Globus pallidus (tissue), 1 donor: ENCODE measurements at places on chromosomes 2 and 18.

DNA sequence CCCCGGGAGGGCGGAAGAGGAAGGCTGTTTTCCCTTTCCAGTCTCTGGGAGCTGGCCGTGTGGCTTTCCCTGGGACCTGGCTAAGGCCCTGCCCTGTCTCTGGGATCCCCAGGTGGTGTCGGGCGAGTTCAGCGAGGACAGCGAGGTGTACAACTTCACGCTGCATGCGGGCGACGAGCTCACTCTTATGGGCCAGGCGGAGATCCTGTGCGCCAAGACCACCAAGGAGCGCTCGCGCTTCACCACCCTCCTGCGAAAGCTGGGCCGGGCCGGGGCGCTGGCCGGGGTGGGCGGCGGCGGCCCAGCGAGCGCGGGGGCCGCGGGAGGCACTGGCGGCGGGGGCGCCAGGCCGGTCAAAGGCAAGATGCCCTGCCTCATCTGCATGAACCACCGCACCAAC, 11.2 kb downstream of the GAREM2 start:
- DNase-seq: no peak

DNA sequence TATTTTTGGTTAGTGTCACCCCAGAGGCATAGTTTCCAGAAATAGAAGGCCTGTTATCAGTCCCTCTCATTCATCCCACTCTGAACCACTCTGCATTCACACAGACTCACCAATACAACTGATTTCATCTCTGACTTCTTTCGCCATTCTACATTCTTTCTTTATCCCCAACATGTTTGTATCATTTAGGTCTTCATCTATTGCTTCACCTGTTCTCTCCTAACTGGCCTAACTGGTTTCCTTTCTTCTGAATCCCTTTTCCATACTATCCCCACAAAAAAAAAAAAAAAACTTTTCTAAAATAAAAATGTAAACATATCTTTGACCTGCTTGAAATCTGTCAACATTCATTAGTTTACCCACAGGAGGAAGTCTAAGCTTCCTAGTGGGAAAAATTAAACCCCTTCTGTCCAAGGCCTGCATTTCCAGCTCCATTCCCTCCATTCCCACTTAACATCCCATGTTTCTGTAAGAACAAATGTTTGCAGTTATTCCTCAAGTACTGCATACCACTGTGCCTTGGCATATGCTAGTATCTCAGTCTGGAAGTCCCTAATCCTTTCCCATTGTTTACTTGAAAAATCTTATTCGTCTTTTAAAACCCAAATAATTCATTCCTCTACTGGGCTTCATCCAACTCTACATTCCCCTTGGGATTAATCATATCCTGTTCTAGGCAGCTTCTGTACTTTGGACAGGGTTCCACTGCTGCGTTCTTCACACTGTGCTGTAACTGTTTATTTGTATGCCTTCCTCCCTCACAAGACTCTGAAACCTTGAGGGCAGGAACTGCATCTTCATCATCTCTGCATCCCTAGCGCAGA, 68.5 kb downstream of the FIGN start:
- no peak for DNase-seq

DNA sequence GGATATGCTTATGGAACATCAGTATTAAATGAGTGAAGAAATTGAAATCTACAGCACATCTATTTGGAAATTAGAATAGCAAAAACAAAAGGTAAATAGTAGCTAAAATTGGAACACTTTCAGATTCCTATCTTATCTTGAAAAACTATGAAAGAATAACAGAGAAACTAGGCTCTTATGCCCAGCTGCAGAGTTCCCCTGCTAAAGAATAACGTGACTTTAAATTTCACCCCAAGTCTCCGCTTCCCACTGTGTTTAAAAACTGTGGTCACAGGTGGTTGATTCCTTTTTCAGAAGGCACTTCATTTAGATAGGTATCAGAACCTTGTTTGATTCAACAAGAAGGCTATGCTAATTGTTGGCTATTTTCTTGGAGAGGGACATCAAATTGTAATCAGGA, 30.1 kb downstream of the ARHGAP28 start:
- DNase-seq: no peak

GRCh38 chr2:158212301-158212700, 110.6 kb downstream of the UPP2 start:
- DNase-seq: no peak

GRCh38 chr2:26230806-26231205, 13.6 kb downstream of the HADHA start:
- DNase-seq: no peak

DNA sequence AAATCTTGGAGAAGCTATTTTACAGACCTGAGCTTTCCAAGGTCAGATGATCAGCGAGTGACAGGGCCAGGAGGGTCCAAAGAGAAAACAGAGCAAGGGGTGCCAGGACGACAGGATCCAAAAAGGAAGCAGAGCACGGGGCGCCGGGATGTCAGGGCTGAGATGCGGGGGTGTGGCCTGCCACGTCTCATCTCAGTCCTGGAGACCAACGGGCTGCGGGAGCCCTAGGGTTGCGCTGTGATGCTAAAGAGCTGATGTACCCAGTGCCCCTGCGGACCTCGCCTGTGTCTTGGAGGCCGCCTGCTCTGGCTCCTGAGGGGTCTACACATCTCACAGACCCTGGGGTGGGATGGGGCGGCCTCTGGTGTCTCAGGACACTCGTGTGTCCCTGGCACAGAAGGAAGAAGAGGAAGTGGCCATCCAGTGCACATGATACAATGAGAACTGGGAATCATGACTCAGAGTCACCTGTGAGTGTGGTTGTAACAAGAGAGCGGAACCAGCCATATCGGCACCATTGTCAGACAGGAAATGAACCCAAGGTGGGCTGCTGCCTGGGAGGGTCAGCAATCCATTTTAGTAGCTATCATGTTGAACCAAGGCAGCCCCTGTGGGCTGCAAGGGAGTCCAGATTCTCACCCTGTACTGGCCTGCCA, 97.8 kb downstream of the MYT1L start:
- no peak for DNase-seq

- no peak for DNase-seq
Observed at GRCh38 chr18:52829876-52830405, 489.9 kb downstream of the DCC start.

- no peak for DNase-seq
Observed at GRCh38 chr2:191917430-191917881, 70.6 kb upstream of the CAVIN2 start.

- DNase-seq: no peak
Observed at GRCh38 chr2:19356545-19357401, 1.6 kb downstream of the OSR1 start.

GRCh38 chr18:62751341-62751821, 36.0 kb downstream of the PHLPP1 start:
- peak; percentile 77 for DNase-seq

GRCh38 chr2:56713978-56714377, 530.2 kb downstream of the CCDC85A start:
- no peak for DNase-seq

DNA sequence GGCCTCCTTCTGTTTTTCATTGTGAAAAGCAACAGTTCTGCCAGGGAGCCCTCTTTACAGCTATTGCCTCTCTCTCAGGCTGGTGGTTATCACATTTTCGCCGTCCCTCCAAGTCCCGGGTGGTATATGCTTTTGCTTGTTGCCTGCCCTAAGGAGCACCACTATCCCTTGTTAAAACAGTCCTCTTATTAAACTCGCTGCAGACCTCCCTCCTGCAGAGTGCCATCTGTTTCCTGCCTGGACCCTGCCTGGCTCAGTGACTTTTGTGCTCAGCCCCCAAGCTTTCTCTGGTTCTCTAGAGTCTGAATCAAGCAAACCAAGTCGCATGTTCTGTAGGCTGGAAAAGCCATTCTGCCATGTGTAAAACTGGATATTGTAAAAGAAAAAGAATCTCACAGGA, 72.1 kb upstream of the FHL2 start:
- DNase-seq: no peak

- DNase-seq: no peak
Observed at GRCh38 chr2:52857722-52858121, 909.9 kb upstream of the CHAC2 start.

GRCh38 chr2:46939626-46940359, 24.2 kb upstream of the MCFD2 start:
- DNase-seq: no peak

DNA sequence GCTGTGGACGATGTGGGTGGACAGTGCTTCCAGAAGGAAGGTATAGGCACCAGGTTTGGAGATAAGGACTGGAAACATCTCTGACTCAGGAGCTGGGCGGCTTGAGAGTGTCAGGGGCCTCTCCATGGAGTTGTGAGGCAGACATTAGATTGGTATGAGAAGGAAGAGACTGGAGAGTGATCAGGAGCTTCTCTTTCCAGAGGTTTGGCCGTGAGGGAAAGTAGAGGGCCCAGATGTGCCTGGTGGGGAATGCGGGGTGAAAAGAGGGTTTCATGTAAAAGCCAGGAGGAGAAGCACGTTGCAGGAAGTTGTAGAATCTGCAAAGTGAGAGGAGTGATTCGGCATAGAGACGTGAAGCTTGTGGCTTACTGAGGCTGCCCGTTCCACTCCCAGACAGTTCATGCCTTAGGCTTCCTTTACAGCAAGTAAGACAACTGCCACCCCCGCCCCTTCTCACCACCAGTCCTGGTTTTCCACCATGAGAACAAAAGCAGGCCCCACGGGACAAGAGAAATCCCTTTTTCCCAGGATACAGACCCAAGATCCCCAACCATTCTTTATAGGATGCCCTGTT, 166.3 kb upstream of the HDAC4 start:
- no peak for DNase-seq

DNA sequence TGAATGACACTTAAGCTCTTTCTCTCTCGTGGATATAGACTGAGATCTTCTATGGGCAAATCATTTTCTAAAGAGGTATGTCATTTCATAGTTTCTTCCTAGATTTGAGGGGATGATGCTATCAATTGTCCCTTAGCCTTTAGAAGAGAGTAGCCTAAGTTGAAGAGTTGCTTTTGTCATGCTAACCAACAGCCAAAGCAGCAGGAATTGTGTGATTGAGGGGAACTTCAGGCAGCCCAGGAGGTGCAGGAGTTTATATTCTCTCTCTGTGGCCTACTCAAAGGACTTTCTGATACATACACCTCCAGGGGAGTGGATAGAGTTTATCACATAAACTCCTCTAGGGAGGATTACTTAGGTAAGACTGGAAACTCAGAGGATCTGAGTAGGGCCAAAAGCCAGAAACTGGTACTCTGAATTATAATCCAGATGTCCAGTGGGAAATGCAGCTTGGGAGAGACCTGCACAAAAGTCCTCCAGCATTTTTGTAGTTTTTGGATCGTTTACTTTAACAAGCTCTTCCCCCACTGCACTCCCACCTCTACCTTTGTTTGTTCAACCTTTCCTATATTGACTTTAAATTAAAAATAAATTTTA, 150.7 kb upstream of the CCDC68 start:
- no peak for DNase-seq

DNA sequence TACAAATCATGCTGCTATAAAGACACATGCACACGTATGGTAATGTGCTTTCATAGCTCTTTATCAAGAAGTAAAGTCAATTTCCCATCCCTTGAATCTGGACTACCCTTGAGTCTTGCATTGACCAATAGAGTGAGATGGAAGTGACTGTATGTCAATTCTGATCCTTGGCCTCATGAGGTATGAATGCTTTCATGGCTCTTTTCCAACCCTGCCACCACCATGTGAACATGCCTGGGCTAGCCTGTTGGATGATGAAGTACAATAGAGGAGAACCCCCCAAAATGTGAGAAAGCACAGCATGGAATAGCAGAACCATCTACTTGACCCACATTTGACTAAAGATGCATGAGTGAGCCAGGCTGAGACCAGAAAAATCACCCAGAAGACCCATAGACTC, 237.0 kb downstream of the NYAP2 start:
- no peak for DNase-seq

GRCh38 chr2:203418271-203418670, 90.1 kb downstream of the ABI2 start:
- no peak for DNase-seq

GRCh38 chr2:67600222-67600871, 203.2 kb downstream of the ETAA1 start:
- no peak for DNase-seq

GRCh38 chr18:76431437-76432273, 63.4 kb downstream of the ZNF516 start:
- no peak for DNase-seq

DNA sequence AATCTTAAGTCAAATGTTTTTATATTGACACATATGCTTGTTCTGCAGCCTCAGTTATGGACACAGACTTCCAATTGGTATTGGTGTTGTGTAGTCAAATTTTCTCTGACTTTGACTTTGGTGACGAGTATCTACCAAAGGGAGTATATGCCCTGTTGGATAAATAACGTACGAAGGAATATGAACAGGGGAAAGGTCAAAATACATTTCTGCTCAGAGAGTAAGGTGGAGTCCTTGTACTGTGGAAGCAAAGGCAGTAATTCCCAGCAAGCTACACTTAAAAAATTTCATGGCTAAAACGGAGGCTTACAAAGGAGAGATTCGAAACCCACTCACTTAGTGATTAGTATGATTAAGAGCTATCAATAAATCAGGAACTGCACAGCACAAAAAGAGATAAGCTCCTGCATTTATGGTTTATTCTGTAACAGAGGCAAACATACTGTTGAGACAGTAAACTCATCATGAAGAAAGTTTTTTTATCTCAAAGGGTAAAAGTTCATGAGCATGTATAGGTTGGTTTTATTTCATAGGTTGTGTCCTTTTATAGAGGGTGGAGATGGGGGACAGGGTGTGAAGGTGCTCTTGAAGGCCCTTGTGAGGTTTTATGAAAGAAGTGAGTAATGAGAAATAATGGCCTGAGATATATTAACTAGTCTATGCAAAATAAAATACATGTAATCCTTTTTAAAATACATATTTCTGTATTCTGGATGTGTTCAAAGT, 142.7 kb downstream of the CD226 start:
- no peak for DNase-seq

DNA sequence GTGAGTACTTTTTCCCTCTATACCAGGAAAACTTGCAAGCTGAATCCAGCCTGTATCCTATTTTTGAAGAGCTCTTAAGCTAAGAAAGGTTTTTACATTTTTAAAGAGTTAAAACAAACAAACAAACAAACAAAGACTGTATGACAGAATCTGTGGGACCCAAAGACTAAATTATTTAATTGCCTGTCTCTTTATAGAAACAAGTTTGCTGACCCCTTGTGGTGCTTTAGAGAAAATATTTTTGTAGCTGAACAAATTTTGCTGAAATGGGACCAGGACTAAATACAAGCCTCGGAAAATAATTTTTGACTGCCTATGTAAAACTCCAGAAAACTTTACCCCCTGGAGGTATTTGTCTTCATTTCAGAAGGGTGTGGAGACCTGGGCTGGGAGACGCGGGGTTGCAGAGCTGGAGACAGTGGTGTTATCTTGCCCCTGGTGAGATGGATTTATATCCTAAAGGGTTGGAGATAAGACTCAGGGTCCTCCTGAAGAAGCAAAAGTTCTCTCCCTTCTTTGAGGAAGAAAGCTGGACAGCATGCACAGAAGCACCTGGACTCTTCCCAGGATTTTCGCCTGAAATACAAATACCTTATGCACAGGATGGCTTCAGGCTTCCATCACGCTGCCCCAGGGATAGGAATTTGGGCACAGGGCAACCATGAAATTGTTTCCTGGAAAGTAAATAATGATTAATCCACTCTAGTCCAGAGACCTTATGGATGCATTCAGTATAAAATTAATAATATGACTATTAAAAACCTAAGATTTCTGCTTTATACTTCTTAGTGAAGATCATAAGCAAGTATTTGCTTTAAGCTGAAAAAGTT, 54.3 kb downstream of the TMX3 start:
- DNase-seq: peak; percentile 48

- no peak for DNase-seq
Observed at GRCh38 chr2:150621526-150622213, 134.2 kb upstream of the RND3 start.
